ENCODE measurements at places on chromosomes 2 and 18. TPM values are rescaled to one million over a fixed set of nuclear protein-coding genes. Genes with fewer than 3 reads are reported as not detected.

DNA sequence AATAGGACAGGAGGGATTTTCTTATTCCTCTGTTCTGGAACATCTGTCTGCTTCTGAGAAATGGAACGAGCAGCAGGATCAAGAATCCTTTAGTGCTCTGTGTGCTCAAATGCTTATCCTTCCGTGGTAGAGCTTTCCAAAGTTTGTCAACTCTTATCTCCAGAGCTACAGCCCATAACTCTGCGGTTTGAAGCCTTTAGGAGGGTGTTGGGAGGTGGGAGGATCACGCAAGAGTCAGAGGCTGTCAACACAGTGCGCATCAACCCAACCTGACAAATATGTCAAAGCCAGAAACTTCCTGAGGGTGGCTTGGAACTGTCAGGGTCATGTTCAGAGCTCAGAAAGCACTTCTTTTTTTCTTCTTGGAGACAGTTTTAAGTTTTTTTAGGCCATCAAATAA is 95.9 kb downstream of the CRIM1 start:
- no peak for DNase-seq

GRCh38 chr2:151906633-151906998 is 78.4 kb upstream of the ARL5A start:
- no peak for DNase-seq

The PDE11A gene
- polyA plus RNA-seq = 9.4 TPM

The CCDC148 gene
- polyA plus RNA-seq = 11.4 TPM

The THUMPD2 gene
- polyA plus RNA-seq = 26.4 TPM
